ENCODE measurements at places on chromosomes 5 and 9.

DNA sequence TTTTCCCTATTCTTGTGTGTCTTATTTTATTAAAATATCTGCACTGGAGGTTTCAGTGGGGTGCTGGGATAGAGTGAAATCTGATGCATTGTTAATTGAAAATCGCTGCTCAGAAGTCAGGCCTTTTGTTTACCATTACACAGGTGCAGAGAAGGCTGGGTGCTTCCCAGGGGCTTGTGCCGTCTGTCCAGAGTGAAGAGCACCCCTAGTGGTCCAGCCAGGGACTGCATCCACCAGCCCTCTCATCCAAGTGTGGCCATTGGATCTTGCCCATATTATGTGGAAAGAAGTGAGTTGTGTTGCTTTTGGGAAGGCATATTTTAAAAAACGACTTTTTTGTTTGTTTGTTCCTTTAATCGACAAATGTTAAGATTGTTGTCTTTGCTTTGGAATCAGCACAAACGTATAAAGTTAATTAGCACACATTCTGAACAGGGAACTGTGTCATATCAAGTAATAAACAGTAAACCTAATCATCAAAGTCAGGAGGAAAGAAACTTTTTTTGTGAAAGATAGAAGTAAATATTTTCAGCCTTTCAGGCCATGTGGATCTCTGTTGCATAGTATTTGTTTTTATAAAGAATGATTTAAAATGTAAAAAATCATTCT lies 315.6 kb downstream of the MTRR start:
- DNase-seq: no peak

DNA sequence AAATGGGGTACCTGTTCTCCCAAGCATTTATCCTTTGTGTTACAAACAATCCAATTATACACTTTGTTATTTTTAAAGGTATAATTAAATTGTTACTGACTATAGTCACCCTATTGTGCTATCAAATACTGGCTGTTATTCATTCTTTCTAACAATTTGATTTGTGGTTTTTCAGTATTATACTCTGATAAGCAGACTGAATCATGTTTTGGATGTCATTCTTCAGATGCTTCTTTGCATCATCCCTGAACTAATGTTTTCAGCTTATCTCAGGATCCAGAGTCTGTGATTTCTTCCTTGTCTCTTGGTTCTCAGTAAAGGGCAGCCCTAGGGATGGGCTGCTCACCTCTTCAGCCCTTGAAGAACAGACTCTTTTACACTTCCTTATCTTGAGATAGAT lies 177.8 kb upstream of the SGCD start:
- DNase-seq: no peak

- DNase-seq: peak; percentile 60
Measured at GRCh38 chr5:147223948-147224791, 10.7 kb upstream of the STK32A start.

- no peak for DNase-seq
Measured at GRCh38 chr9:24036459-24036858, 210.4 kb upstream of the ELAVL2 start.

DNA sequence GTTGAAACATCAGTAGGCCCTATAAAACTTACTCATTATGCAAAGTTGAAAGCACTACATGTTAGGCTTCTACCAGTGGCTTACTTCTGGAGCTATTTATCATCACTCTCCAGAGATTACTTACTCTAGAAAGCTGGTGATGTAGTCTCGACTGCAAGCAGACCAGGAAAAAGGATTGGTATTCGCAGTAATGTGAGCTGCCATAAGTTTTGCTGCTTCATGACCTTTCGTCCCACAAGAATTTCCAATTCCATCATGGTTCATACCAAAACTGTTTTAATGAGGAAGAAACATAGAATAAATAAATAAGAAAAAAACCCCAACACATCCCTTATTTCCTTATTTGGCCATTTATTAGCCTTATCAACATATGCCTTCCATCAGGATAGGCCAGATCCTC lies 181.9 kb downstream of the ADAMTS6 start:
- DNase-seq: no peak

DNA sequence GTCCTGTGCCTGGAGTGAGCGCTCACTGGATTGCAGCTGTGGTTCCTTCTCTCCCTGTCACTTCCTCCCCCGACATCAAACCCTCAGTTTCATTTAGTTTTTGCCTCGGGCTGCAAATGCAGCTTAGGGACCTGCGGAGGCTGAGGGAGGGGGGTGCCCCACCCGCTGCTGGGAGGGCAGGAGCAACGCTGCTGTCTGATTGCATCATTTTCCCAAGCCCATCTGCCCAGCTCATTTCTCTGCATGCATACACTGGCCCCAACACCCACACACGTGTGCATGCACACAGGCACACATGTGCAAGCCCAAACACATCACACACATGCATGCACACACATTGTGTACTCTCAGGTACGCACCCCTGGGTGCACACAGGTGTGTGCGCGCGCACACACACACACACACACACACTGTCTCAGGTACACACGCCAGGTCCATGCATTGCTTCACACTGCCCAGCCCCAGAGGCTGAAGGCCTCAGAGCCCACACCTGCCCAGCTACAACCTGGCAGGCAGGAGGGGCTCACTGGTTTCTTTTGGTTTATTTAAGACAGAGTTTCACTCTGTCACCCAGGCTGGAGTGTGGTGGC lies 3.4 kb downstream of the ASS1 start:
- no peak for DNase-seq

DNA sequence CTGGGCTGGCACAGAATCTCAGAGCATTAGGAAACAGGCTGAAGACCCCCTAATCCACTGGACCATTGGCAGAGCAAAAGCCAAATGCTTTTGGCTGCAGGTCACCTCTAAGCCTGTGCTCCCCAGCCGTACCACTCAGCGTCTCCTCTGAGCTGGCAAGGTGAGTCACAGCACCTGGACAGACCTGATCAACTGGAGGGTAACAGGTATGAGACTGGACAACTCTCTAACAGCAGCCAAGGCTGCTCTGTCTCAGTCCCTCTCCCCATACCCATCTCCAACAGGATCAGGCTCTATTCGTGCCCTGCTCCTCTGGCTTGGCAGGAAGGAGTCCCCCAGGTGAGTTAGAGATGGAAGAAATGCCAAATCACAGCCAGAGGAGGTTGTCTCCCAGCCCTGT lies 4.7 kb downstream of the GOLGA2 start:
- DNase-seq: no peak

DNA sequence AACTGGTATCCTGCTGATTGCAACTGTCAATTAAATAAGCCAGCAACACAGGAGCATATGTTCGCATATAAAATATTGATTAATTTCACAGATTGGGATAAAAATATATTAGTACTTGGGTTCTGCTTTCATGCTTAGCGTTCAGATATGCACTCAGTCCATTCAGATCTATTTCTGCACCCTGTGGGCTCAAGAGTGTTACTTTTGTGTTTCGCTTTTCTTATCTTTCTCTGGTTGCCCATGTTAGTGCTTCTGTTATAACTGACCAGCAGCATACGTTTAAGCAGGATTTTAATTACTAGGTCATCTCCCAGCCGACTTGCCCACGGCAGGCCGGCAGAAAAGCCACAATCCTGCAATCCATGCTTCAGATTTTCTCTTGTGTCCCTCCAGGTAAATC lies 289.1 kb downstream of the EBF1 start:
- no peak for DNase-seq

DNA sequence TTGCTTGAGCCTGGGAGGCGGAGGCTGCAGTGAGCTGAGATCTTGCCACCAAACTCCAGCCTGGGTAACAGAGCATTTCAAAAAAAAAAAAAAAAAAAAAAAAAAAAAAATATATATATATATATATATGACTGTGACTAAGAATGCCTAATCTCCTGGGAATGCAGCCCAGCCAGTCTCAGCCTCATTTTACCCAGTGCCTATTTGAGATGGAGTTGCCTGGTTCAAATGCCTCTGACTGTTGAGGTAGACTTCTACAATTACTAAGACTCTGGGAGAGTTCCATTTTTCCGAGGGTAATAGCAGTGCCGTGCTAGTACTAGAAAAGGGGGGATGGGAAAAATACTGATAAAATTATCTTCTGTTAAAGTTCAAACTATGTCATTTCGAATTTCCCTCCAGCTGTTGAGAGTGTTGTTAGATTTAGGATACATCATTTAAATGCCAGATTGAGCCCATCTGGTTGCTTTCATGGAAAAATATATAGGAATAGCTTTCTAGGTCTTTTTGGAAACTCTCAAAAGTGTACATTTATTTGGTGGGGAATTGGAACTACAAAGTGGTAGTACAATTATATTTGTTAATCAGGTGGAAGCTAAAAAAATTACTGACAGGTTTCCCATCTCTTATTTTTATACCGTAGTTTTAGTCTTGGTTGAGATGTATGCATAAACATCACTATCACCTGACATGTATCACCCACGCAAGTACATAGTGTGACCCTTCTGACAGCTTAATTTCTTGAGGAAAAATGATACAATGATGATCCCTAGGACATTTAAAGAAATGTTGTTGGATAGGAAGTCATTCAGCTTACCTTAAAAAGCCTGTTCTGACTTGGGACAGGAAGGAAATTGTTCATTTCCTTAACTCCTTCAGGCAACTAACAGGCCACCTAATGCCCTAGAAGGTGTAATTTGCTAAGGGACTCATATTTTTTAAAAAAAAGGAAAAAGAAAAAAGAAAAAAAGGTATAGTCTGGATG lies 214.9 kb downstream of the ADAMTSL1 start:
- DNase-seq: no peak

GRCh38 chr5:77718934-77719610 lies 57.1 kb downstream of the TBCA start:
- DNase-seq: no peak

DNA sequence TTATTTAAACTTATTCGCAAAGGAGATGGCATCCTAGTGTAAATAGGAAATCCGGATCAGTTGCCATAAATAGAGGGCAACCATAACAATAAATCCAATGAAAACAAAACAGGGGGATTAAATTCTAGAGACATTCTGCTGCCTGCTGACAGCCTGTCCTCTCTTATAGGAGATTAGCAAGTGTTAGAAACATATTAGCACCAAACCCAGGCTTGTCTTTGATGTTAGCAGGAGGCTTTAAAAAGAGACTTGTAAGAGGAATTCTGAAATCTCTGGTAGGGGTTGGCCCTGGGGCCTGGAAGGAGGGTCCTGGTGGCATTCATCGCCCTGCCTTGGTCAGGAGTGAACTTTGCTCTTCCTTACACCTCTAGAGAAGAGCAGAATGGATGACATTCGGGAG lies 21.6 kb downstream of the NDST1 start:
- DNase-seq: no peak

- no peak for DNase-seq
Measured at GRCh38 chr5:41641621-41642020, 131.2 kb upstream of the PLCXD3 start.

- DNase-seq: no peak
Measured at GRCh38 chr5:166602271-166602670, 1689.2 kb upstream of the WWC1 start.

DNA sequence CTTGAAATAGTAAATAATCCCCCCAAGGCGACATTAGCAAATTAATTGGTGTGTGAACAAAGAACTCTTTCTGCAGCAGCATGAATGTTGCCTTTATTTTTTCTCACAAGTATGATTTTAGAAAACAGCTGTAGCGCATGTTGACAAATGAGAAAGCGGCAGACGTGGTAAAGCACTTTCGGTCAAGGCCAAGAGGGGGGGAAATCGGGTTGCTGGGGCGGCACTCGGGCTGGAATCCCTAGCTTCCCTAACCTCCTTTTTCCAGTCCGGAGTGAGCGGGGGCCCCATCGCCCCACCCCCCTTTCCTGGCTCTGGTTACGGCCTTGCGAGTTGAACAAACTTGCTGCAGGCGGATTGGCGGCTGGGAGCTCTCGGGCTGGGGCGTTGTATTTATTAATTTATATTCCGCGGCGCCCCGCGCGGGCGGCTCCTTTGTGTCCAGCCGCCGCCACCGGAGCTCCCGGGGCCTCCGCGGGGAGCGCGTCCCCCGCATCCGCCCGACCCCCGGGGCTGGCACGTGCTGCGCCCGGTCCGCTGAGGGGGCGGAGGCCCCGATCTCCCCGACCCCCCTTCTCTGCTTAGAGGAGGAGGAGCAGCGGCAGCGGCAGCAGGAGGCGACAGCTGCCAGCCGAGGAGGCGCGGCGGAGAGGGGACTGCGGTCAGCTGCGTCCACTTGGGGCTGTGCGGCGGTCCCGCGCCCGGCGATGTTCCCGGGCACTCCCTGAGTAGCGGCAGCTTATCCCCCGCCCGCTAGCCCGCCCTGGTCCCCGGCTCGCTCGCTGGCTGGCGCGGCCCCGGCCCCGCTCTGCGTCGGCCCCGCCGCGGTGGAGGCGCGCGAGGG lies at the start of gene RHOBTB3:
TSS of gene RHOBTB3 (plus strand) at position 607 of the 841 bp plus-strand sequence. CDS start 347 bp downstream, outside the sequence.
- DNase-seq: peak; percentile 95

- DNase-seq: no peak
Measured at GRCh38 chr9:78713614-78714405, 416.9 kb downstream of the PSAT1 start.

GRCh38 chr5:41065691-41066335 lies 5.3 kb downstream of the MROH2B start:
- DNase-seq: no peak

GRCh38 chr5:133370904-133371303 lies 241.4 kb downstream of the FSTL4 start:
- no peak for DNase-seq

DNA sequence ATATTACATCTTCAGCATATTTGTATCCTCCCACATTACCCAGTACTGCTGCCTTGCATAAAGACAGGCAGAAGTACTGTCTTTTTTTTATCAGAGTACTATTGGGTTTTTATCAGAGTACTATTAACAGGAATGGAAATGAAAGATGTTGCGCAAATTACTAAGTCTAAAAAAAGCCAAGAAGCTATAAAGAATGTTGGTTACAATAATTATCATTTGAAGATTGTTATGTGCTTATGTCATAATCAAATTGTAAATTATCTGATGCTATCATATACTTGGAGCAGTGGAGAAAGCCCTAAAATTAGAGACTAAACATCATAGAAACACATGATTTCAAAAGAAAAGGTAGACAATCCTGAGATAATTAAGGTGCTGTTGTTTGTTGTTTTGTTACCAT lies 188.8 kb downstream of the CCDC192 start:
- DNase-seq: no peak

- no peak for DNase-seq
Measured at GRCh38 chr5:59257488-59258400, 635.8 kb downstream of the PDE4D start.

DNA sequence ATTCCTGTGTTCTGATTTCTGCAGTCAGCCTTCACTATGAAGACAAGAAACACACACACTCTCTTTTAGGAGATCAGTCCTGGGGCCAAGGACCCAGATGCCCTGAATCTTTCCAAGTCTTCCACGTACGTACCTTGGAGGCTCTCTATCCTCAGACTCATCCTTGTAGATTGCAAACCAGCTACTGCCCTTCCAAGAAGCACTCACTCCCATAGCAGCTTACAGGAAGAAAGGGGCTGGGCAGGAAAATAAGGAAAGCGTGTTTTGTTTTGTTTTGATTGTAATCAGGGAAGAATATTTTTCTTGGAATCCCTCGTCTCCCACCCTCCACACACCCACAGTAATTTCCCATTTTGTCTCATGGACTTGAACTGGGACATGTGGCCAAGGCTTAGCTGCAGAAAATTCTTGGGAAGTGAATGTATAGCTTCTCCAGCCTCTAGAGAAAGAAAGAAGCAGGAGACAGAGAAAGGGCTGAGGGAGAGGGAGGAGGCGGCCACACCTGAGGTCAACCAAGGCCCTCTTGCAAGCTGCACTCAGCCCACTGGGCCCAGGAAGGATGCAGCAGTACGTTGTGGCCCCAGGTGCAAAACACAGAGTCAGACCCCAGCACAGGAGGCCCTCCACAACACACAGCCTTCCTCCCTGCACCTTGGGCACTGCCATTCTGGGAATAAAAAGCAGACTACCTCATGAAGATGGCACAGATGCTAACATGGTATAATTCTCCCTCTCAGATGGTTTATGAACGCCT lies 29.9 kb downstream of the IRX2 start:
- DNase-seq: no peak

GRCh38 chr9:120436983-120437475 lies 142.9 kb downstream of the CDK5RAP2 start:
- no peak for DNase-seq

All from sciatic nerve (tissue), 2 donors.